ENCODE measurements at places on chromosomes 6 and 20.

DNA sequence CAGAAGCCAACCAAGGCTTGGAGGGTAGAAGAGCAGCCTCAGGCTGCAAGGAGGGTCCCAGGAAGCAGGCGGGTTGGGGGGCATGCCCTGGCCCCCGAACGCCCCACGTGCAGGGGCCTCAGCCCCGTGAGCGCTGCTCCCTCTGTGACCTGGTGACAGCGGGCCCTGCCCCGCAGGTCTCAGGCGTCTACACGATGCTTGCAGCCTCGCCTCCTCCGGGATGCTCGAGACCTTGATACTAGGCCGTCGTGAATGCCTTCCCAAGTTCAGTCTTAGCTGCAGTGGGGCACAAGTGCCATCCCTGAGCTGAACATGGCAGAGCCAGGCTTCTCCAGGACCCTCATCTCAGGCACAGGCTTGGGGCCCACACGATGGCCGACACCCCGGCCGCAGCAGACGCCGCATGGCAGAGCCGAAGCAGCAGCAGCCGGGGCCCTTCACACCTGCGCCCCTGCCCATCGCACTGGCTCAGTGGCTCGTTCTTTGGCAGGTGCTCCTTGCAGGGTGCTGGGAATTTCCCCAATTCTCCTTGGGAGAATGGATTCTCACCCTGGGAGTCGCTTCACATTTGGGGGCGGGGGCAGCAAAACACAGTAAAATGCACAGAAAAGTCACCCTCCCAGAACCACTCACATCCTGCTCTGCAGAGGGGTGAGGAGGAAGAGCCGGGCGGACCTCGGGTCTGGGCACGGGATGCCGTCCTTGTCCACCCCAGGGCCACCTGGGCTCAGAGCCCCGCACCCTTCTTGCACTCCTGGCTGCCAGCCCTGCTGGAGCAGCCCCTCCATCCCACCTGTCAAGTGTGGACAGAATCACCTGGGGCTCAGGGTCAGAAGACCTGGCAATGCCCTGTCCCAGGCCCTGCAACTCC, 161.8 kb downstream of the DLL1 start:
- H3K27me3 ChIP-seq = peaks cover 16% of the 10 kb centered on the region
- H3K27ac ChIP-seq = no peak overlapping the region
- DNase-seq = peak; percentile 5
- no peaks in the 10 kb centered on the region for H3K36me3 ChIP-seq
- H3K4me1 ChIP-seq = peaks cover 3% of the 10 kb centered on the region
- H3K4me3 ChIP-seq = no peak overlapping the region

DNA sequence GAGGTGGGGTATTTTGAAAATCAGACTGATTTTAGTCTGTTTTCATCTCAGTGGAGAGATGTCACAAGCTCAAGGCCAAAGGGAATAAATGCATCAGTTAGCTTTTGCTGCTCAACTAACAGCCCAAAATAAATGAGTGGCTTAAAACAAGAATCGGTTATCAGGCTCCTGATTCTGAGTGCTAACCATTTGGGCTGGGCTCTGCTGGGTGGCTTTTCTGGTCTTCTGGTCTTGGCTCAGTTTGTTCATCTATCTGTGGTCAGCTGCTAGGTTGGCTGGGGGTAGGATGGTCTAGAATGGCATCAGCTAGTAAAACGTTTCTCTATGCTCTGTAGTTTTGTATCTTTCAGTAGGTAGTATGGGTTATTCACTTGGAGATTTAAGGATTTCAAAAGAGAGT, 357.5 kb upstream of the JAG1 start:
- no peak for DNase-seq
- no peaks in the 10 kb centered on the region for H3K36me3 ChIP-seq
- no peaks in the 10 kb centered on the region for H3K4me1 ChIP-seq
- no peaks in the 10 kb centered on the region for H3K27me3 ChIP-seq

DNA sequence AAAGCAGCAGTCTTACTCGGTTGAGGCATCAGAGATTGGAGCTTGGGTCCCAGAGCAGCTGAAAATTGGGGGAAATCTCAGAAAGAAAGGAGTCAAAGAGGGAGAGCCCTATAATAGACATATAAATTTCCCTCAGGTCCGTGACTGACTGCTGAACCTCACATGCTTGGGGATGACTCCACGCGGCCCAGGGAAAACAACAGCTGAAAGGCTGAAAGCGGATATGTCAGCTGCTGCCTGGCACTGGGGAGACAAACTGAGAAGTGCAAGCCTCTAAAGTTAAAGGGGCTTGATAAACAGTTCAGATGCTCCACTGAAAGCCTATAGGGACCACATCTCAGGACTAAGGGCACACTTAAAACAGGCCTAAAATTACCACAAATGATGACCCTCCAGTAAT, 255.9 kb upstream of the RIN2 start:
- DNase-seq = no peak

DNA sequence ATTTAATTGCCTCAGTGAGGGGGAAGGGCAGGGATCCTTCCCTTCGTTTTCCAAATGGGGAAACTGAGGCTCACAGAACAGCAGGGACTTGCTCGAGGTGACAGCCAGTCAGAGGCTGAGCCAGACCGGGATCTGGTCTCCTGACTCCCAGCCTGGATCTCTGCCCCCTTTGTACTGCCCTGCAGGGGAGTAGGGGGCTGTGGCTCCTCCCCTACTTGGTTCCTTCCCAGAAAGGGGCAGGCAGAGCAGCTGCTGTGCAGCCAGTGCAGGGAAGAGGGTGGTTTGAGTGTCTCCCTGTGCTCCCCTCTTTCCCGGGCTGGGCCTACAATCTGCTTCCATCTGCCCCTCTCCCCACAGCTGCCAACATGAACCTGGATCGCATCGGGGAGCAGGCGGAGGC, 37.6 kb downstream of the UQCC2 start:
- H3K4me1 ChIP-seq = peaks cover 18% of the 10 kb centered on the region
- no peaks in the 10 kb centered on the region for H3K27me3 ChIP-seq
- no peak overlapping the region for H3K27ac ChIP-seq
- H3K36me3 ChIP-seq = peaks cover 51% of the 10 kb centered on the region
- no peak for DNase-seq

DNA sequence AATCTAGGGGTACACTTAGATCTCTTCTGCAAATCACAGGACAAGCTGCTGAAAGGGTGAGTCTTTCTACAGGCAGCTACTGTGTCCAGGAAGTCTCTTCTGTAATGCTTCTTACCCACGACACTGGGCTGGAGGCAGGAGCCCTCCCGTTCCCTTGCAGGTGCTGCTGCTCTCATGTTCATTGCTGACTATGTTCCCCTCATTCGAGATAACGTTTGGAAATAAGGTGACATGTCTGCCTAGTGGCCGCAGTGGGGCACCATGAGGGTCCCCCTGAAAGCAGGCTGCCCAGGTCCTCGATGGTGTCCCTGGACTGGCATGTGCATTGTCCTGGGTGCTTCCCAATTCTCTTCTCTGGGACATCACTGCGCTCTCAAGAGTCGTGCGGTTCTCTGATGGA, 74.7 kb downstream of the SYNJ2 start:
- no peak overlapping the region for H3K27ac ChIP-seq
- peaks cover 17% of the 10 kb centered on the region for H3K36me3 ChIP-seq
- peaks cover 33% of the 10 kb centered on the region for H3K4me1 ChIP-seq
- H3K27me3 ChIP-seq = no peaks in the 10 kb centered on the region
- DNase-seq = no peak

GRCh38 chr20:40868551-40869217, 159.9 kb upstream of the TOP1 start:
- peaks cover 12% of the 10 kb centered on the region for H3K27me3 ChIP-seq
- H3K4me1 ChIP-seq = no peaks in the 10 kb centered on the region
- no peak overlapping the region for H3K4me3 ChIP-seq
- H3K36me3 ChIP-seq = no peaks in the 10 kb centered on the region
- DNase-seq = no peak

DNA sequence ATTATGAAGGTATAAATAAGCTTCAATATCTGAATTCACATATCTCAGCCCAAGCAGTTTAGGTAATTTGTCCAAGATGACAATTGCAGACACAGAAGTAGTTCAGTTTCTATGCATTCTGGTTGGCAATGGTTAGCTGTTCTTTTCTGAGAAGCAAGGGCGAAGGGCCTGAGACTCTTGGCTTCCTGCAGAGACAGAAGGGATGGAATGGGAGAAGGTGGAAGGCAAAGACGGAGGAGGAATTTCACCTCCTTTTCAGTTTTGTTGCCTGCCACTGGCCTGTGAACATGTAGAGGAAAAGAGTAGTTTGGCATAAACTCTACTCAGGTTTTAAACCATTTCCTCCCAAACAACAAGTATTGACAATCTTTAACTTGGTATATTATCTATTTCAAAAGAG, 180.7 kb upstream of the HS3ST5 start:
- no peak for DNase-seq
- no peaks in the 10 kb centered on the region for H3K4me1 ChIP-seq
- no peaks in the 10 kb centered on the region for H3K36me3 ChIP-seq
- H3K27ac ChIP-seq = no peak overlapping the region
- no peaks in the 10 kb centered on the region for H3K27me3 ChIP-seq

DNA sequence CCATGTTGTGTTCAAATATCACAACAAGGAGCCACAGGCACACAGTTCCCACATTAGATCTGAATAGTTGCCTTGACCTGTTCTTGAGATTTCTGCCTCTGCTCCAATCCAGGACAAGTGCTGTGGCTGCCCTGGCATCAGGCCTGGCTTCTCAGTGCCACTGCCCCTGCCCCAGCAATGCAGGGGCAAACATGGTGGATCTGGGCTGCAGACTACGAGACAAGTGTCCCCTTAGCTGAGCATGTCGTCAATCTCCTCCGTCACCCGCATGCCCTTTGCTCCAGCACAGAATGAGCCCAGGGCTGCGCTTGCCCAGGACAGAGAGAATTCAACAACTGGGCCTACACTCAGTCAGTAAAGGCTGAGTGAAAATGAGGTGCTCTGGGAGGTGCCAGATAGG, 201.6 kb downstream of the SYNDIG1 start:
- no peaks in the 10 kb centered on the region for H3K36me3 ChIP-seq
- H3K4me1 ChIP-seq = no peaks in the 10 kb centered on the region
- H3K27ac ChIP-seq = no peak overlapping the region
- H3K27me3 ChIP-seq = no peaks in the 10 kb centered on the region
- H3K4me3 ChIP-seq = no peak overlapping the region

DNA sequence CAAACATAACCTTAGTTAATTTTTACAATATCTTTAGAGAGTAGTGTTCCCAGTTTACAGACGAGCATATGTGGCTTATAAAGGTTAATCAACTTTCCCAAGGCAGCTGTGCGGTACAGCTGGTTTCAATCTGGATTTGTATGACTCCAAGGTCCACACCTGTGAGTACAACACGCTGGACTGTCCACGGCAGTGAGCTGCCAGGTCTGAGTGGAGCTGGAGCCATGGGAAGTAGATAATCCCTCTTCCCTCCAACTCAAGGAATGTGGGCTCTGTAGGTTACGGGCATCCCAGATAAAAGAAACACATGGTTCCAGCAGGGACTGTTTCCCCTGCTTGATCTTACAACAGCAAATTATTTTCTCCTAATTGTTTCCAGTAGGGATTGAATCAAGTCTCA, 102.2 kb downstream of the SOD2 start:
- no peak overlapping the region for H3K27ac ChIP-seq
- no peaks in the 10 kb centered on the region for H3K36me3 ChIP-seq
- no peak overlapping the region for H3K4me3 ChIP-seq
- DNase-seq = no peak
- H3K27me3 ChIP-seq = no peaks in the 10 kb centered on the region

GRCh38 chr6:108738684-108739416, 109.4 kb upstream of the ARMC2 start:
- no peaks in the 10 kb centered on the region for H3K36me3 ChIP-seq
- H3K27me3 ChIP-seq = peaks cover 48% of the 10 kb centered on the region
- no peak overlapping the region for H3K27ac ChIP-seq
- no peak for DNase-seq

GRCh38 chr6:53752856-53753255, 41.9 kb upstream of the LRRC1 start:
- no peak for DNase-seq
- H3K4me1 ChIP-seq = no peaks in the 10 kb centered on the region
- H3K4me3 ChIP-seq = no peak overlapping the region
- H3K27ac ChIP-seq = no peak overlapping the region
- H3K27me3 ChIP-seq = no peaks in the 10 kb centered on the region

DNA sequence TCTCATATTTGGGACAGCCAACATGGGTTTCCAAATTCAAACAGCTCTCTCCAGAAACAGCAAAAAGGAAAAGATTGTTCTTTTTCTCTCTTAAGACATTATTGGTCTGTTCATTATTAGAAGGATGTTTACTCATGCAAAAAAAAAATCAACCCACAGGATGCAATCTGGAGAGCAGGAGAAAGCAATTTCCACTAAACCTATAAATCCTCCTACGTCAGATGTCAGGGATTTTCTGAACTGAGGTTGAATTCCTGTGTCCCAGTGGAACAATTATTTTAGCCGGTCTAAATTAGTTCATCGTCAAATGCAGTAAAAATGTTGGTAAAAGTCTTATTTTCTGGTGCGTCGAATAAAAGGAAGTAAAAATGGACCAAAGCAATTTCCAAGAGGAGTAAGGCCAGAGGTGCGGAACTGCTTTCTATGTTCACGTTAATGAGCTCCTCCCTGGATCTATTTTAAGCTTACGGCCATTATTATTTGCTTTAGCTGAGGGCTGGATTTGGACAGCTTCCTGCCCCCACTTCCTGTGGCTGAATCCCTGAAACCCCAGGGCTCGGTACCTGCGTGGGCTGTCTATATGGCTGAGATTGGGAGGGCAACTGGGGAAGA, at the start of gene GABRR1:
Gene GABRR1, minus strand, starts transcription at position 60 of the 612 bp plus-strand sequence. Its CDS starts 36 bp downstream, at position 24.
- no peak within 1 kb of the TSS for H3K27ac ChIP-seq
- peaks cover 38% of the 10 kb centered on the region for H3K27me3 ChIP-seq
- H3K4me3 ChIP-seq = no peak within 1 kb of the TSS

- peaks cover 2% of the 10 kb centered on the region for H3K36me3 ChIP-seq
- H3K4me3 ChIP-seq = no peak overlapping the region
- peaks cover 15% of the 10 kb centered on the region for H3K4me1 ChIP-seq
- H3K27me3 ChIP-seq = no peaks in the 10 kb centered on the region
- DNase-seq = no peak
These were observed 92.9 kb upstream of the SHLD1 start for GRCh38 chr20:5657190-5657875.

- no peak overlapping the region for H3K27ac ChIP-seq
- peaks cover 82% of the 10 kb centered on the region for H3K27me3 ChIP-seq
- peaks cover 35% of the 10 kb centered on the region for H3K4me1 ChIP-seq
- H3K36me3 ChIP-seq = no peaks in the 10 kb centered on the region
These were observed 8.7 kb upstream of the HLA-E start for GRCh38 chr6:30480536-30481156.

DNA sequence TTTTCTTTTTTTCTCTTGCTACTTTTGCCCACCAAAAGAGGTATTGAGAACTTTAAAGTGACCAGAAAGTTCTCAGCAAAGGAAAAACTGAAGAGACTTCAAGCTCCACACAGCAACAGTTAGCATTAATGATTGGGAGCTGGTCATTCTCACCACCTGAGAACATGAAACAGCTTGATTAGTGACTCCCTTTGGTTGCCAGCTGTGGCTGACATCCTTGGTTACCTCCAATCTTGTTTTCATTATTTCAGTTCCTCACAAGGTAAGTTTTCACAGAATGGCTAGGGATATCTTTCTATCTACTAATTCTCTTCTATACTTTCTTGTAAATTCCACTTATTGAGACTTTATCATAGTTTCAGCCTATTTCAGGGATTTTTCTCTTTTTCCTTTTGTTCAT, 427.9 kb downstream of the QKI start:
- H3K4me3 ChIP-seq = no peak overlapping the region
- peaks cover 4% of the 10 kb centered on the region for H3K27me3 ChIP-seq
- no peaks in the 10 kb centered on the region for H3K4me1 ChIP-seq
- no peaks in the 10 kb centered on the region for H3K36me3 ChIP-seq

Data from activated naive CD4-positive, alpha-beta T cell treated with anti-CD3 and anti-CD28 coated beads, Interleukin-2, amount 10 ng/mL, durations not matched to agents 7 days and 5 days (primary cell).